ENCODE measurements at places on chromosomes 4 and X. TPM values are rescaled to one million over a fixed set of nuclear protein-coding genes. Genes with fewer than 3 reads are reported as not detected.

DNA sequence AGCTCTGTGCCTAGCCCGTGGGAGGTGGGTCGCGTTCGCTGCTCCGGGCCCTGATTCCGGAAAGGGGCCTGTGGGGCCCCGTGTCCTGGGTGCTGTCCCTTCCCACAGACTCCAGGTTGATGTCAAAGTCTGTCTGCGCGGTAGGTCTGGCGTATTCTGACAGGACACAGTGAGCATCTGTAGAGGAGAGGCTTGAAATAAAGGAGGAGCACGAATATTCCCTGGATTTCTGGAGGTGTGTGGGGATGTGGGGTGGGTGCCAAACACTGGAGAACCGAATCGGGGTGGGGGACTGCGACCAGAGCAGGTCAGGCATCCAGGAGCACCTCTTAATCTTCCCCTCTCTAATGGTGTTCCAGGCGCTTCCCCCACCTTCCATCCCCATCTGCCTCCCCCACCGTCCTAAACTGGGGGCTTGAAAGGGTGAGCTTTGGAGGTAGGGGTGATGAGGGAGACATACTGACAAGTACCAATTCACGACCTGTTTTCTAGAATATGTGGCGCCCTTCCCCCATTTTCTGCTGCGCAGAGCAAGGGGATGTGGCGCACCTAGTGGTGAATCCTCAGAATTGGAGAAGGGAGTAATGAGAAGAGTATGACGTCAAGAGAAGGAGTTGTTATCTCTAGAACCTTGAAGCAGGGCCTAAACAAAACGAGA is 877 bp downstream of the GPRASP1 start:
- no peak for DNase-seq
- no peak overlapping the region for H3K4me3 ChIP-seq
- H3K36me3 ChIP-seq, result peaks cover 8% of the 10 kb centered on the region
- H3K4me1 ChIP-seq, result no peaks in the 10 kb centered on the region
- H3K27me3 ChIP-seq, result no peaks in the 10 kb centered on the region

- no peak overlapping the region for H3K4me3 ChIP-seq
- no peaks in the 10 kb centered on the region for H3K27me3 ChIP-seq
- no peak for DNase-seq
- H3K36me3 ChIP-seq, result no peaks in the 10 kb centered on the region
Measured at GRCh38 chr4:79247695-79248394, 78.0 kb downstream of the NAA11 start.

DNA sequence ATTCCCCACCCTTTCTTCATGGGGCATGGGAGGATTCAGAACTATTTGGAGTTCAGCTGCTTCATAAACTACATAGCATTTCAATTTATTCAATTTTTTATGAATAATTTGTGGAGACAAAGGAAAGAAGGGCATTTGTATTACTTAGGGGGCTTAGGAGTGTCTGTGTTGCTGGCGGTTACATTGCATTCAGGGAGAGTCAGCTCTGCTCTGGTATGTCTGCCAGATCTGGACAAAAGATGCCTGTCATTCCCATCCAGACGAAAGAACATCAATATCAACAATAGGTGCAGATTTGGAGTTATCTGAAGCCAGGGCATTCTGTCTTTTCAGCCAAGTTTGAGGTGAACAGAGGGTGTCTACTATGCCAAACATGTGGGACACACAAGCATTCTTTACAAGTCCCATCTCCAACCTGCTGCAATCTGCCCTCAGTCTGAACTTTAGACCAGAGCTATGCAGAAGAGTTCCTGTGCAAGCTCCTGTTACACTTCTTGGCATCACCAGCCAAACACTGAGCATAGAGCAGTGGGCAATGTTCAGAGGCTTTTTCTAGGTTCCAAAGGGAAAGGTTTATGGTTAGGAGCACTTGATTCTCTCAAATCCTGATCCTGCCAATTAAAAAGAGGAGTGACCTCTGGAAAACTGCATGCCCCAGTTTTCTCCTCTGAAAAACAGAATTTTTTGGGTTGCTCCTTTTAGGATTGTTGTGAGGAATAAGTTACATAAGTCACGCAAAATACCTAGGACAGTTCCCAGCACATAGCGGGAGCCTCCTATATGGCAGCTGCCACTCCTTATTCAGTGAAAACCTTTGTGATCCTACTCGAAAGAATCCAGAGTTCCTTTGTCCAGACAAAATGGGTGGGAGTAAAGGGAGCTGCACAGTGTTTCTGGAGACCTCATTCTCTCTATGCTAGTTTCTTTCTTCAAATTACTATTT is 719.5 kb upstream of the SLIT2 start:
- H3K27me3 ChIP-seq, result no peaks in the 10 kb centered on the region
- H3K36me3 ChIP-seq, result no peaks in the 10 kb centered on the region
- no peak for DNase-seq
- no peak overlapping the region for H3K27ac ChIP-seq
- H3K4me3 ChIP-seq, result no peak overlapping the region

- no peak for DNase-seq
- H3K27ac ChIP-seq, result no peak overlapping the region
- H3K36me3 ChIP-seq, result peaks cover 13% of the 10 kb centered on the region
- peaks cover 8% of the 10 kb centered on the region for H3K4me1 ChIP-seq
- peaks cover 53% of the 10 kb centered on the region for H3K27me3 ChIP-seq
Measured at GRCh38 chrX:70439016-70439415, 5.6 kb upstream of the DLG3 start.

DNA sequence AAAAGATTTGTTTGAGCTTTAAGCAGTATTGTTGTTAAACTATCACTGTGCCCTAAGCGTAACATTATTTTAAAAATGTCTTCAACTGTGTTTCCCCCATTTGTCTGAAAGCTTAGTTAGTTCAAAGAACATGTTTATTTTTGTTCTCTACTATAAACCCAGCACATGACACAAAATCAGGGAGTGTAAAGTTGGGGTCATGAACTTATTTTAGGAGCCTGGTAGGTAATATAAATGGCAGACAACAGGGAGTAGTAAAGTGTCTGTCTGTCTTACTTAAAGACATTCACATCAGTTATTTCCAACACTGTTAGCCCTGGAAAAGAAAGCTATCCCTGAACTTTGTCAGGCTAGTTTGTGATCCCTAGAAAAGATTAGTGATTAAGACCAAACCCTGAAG is 3.9 kb downstream of the AIMP1 start:
- H3K27ac ChIP-seq, result no peak overlapping the region
- H3K27me3 ChIP-seq, result no peaks in the 10 kb centered on the region
- no peaks in the 10 kb centered on the region for H3K4me1 ChIP-seq

DNA sequence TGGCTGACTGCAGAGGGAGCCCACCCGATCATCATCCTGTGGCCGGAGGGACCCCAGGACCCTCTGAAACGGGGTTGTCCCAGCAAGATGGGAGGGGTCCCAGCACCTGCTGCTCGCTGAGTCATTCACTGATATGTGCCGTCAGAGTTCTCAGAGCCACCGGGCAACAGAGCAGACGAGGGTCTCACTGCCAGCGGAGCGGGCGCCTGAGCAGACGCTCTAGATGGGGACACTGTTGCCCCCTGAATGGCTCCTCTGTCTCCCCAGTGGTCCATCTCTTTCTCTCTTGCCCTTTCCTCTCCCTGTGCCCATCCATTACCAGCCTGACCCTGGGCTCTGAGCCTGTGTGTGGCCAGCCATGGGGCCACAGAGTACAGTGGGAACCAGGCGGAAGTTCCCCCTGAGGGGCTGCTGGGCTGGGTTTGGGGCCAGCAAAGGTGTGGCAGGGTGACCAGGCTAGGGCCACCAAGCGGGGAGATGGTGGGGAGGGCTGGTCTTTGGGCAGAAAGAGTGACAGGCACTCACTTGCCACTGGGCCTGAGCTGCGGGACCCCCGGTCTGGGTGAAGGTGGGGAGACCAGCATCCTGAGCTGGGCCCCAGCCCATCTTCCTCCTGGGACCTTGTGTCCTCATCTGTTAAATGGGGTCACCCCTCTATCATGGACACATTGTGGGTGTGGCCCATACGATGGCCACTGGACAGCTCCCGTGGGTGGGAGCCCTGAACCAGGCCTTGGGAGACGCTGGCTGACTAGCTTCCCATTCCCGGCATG is 90.9 kb downstream of the HMX1 start:
- H3K4me1 ChIP-seq, result no peaks in the 10 kb centered on the region
- no peak overlapping the region for H3K4me3 ChIP-seq

GRCh38 chr4:124111411-124111810 is 601.1 kb downstream of the ANKRD50 start:
- no peak overlapping the region for H3K27ac ChIP-seq
- no peak for DNase-seq
- no peaks in the 10 kb centered on the region for H3K27me3 ChIP-seq
- no peak overlapping the region for H3K4me3 ChIP-seq

GRCh38 chr4:187993827-187994226 is 1.7 kb upstream of the ZFP42 start:
- no peak overlapping the region for H3K4me3 ChIP-seq
- H3K27ac ChIP-seq, result no peak overlapping the region
- peaks cover 12% of the 10 kb centered on the region for H3K4me1 ChIP-seq

DNA sequence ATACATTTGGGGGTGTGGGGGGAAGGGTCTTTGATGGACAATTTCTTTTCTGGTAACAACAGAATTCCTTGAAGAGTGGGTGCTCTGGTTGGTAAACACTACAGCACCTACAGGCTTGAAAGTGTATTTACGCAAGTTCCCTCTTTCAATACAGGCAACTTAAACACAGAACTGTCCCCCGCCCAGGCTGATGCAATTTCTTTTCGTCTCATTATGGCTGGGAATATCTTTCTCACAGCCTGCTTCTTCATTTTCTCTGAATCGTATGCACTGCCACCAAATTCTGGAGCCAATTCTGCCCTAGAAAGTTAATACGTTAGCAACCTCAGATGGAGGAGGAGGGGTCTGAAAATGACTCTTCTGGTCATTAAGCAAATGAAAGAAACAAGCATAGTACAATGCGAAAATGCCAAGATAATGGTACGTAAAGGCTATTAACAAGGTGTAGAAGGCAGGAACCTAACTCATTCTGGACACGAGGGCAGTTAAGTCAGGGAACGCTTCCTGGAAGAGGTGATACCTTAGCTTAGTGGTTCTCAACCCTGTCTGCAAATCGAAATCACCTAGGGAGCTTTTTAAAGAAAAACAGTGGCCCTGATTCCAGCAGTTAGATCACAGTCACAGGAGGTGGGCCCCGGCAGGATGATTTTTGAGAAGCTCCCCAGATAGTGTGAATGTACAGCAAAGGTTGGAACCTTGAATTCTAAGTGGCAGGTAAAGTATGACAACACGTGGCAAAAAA is 1.0 kb downstream of the AGA start:
- no peaks in the 10 kb centered on the region for H3K4me1 ChIP-seq
- peak overlapping the region; percentile 78 for H3K4me3 ChIP-seq
- no peaks in the 10 kb centered on the region for H3K27me3 ChIP-seq
- peak overlapping the region; percentile 78 for H3K27ac ChIP-seq

DNA sequence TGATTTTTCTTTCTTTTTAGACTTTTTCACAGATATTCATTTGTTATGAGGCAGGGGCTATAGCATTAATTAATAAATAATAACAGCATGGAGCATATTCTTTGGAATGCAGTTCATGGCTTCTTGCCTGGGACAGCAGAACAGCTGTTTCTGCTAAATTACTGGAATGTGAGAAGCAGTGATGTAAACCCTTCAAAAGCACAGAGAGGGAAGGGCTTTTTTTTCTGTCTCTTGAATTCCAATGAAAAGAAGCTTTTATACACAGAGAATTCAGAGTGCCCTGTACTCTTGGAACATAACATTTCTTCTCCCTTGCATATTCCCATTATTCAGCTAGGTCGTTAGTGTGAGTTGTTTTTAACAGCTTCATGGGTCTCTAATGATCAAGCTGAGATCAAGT is 28.5 kb upstream of the ANK2 start:
- no peak overlapping the region for H3K4me3 ChIP-seq
- H3K27me3 ChIP-seq, result no peaks in the 10 kb centered on the region
- H3K27ac ChIP-seq, result no peak overlapping the region
- no peaks in the 10 kb centered on the region for H3K36me3 ChIP-seq
- no peak for DNase-seq
- H3K4me1 ChIP-seq, result no peaks in the 10 kb centered on the region

GRCh38 chr4:57162499-57163019 is 52.4 kb upstream of the IGFBP7 start:
- no peak overlapping the region for H3K4me3 ChIP-seq
- peaks cover 38% of the 10 kb centered on the region for H3K27me3 ChIP-seq
- H3K36me3 ChIP-seq, result peaks cover 6% of the 10 kb centered on the region
- no peak for DNase-seq
- peaks cover 7% of the 10 kb centered on the region for H3K4me1 ChIP-seq
- no peak overlapping the region for H3K27ac ChIP-seq

DNA sequence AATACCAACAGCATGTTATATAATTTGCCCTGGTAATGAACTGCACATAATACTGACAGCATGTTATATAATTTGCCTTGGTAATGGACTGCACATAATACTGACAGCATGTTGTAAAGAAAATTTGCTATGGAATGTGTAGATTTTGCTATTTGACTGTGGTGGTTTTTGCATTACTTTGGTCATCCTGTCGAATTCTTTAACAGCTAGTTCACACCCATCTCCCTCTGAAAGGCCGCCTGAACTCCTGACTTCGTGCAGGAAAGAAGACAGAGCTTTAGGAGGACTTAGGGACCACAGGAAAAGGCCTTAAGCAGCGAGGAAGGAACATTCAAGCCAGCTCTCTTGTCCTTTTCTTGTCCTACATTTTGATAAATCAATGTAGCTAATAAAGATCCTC is 45.2 kb upstream of the DCLK2 start:
- no peak for DNase-seq
- no peak overlapping the region for H3K4me3 ChIP-seq
- no peak overlapping the region for H3K27ac ChIP-seq
- no peaks in the 10 kb centered on the region for H3K4me1 ChIP-seq
- H3K36me3 ChIP-seq, result no peaks in the 10 kb centered on the region

- H3K27me3 ChIP-seq, result no peaks in the 10 kb centered on the region
- no peak for DNase-seq
- H3K4me3 ChIP-seq, result no peak overlapping the region
- H3K36me3 ChIP-seq, result no peaks in the 10 kb centered on the region
- H3K27ac ChIP-seq, result no peak overlapping the region
Measured at GRCh38 chr4:79334783-79335182, 8.9 kb upstream of the NAA11 start.

DNA sequence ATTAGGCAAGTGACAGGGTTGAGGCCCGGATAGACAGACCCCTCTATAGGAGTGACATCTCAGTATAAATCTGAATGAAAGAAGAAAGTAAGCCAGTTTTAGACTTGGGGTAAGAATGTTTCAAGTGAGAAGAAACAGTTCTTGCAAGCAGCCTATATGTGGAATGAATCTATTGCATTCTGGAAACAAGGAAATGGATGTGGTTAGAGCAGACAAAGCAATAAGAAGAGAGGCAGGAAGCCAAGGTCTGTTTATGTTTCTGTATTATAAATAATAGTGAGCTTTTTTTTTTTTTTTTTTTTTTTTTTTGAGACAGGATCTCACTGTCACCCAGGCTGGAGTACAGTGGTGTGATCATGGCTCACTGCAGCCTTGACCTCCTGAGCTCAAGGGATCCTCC is 255.8 kb downstream of the UNC5C start:
- DNase-seq, result no peak
- no peaks in the 10 kb centered on the region for H3K27me3 ChIP-seq
- H3K27ac ChIP-seq, result no peak overlapping the region
- H3K4me1 ChIP-seq, result peaks cover 7% of the 10 kb centered on the region
- H3K36me3 ChIP-seq, result no peaks in the 10 kb centered on the region

Gene TMPRSS11D
- total RNA-seq, result not detected

Gene NXT2
- 13.1 TPM for total RNA-seq

Gene SSX1
- not detected for total RNA-seq

Gene ADH7
- total RNA-seq, result not detected

Gene CXCL11
- total RNA-seq, result 38.4 TPM

Gene RAB40AL
- 1.9 TPM for total RNA-seq
